ENCODE measurements at places on chromosomes 11 and 22.

GRCh38 chr11:129992161-129992944 is 10.3 kb downstream of the PRDM10 start:
- peaks cover 9% of the 10 kb centered on the region for H3K4me1 ChIP-seq
- H3K36me3 ChIP-seq = peaks cover 10% of the 10 kb centered on the region
- H3K27me3 ChIP-seq = no peaks in the 10 kb centered on the region

DNA sequence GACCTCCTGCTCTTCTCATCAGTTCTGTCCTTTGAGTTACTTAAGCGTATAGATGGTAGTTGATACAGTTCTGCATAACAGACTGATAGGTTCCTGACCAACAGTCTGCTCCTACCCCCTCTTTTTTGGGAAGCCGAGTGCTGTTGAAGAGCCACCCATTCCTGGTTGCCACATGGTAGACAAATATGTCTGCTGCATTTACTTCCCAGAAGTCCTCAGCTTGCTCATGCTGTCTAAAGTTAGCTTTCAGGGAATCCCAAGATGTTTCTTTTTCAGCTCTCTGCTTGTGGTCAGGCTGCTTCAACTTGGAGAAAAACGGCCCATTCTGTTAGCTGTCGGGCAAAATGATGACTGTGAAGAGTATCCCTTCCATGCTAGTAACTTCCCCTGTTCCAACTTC is 48.7 kb downstream of the C22orf31 start:
- DNase-seq = no peak
- peaks cover 8% of the 10 kb centered on the region for H3K4me1 ChIP-seq
- no peak overlapping the region for H3K27ac ChIP-seq

GRCh38 chr11:95067039-95067840 is 521 bp downstream of the SRSF8 start:
- H3K4me1 ChIP-seq = peaks cover 18% of the 10 kb centered on the region
- no peaks in the 10 kb centered on the region for H3K27me3 ChIP-seq
- H3K27ac ChIP-seq = peak overlapping the region; percentile 96
- peaks cover 5% of the 10 kb centered on the region for H3K36me3 ChIP-seq
- peak overlapping the region; percentile 96 for H3K4me3 ChIP-seq
- peak; percentile 76 for DNase-seq

DNA sequence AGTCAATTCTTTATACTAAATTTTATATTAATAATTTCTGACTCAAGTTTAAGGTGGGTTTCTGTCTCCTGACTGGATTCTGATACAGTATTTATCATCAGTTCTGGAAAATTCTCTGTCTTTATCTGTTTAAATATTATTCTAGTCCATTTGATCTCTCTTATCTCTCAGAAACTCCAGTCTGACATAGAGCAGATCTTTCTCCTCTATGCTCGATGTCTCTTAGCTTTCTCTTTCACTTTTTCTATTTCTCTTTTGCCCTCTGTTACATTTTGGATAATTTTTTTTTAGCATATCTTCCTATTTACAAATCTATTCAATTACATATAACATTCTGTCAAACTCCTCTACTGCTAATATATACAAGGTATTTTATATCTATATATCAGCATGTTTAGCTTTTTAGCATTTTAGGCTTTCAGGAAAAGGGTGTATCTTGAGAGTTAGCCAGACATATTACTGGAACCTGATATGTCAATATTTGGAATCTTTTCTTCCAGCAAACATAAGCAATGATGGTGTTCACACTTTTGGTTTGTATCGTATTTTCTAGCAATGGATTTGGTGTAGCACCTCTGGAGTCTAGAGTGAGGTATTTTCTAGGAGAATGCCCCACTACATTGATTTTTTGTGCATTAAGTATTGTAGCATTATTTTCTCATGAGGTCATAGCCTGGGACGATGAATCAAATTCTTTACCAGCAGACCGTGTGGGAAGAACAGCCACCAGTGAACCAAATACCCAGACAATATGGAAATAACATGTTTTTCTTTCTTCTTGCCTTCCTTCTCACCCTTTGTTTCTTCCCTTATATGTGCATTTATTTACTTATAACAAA is 4.1 kb upstream of the NNMT start:
- DNase-seq = no peak
- no peaks in the 10 kb centered on the region for H3K4me1 ChIP-seq
- H3K4me3 ChIP-seq = no peak overlapping the region
- H3K27me3 ChIP-seq = peaks cover 4% of the 10 kb centered on the region
- H3K36me3 ChIP-seq = no peaks in the 10 kb centered on the region
- no peak overlapping the region for H3K27ac ChIP-seq

DNA sequence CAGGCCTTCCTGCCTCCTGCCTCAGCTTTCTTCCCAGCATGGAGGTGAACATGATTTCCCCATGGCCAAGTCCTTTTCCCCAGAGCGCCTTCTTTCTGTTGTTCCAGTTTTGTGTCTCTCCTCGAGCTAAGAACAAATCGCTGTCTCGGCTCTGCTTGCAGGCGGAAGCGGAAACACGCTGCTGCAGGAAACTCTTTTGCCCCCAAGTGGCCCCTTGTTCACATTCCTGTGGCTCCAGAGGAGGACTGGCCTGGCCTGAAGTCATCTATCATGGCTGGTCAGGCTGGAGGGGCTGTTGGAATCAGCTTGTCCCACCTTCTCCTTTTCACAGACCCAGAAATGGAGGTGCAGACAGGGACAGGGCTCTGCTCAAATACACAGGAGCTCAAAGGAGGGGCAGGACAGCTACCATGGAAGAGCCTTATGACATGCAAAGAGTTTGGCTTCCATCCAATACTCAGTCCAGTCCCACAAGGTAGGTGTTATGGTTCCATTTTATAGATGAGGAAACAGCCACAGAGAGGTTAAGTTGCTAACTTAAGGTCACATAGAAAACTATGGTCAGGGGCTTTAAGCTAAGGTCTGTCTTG is 182.2 kb upstream of the SYT13 start:
- peaks cover 2% of the 10 kb centered on the region for H3K36me3 ChIP-seq
- no peak overlapping the region for H3K27ac ChIP-seq

- H3K4me1 ChIP-seq = peaks cover 23% of the 10 kb centered on the region
- no peak overlapping the region for H3K27ac ChIP-seq
- no peaks in the 10 kb centered on the region for H3K36me3 ChIP-seq
These were observed 3.7 kb downstream of the INSC start for GRCh38 chr11:15118431-15118830.
